Fibroblast of mammary gland (primary cell): ENCODE measurements at places on chromosomes 5 and 9.

DNA sequence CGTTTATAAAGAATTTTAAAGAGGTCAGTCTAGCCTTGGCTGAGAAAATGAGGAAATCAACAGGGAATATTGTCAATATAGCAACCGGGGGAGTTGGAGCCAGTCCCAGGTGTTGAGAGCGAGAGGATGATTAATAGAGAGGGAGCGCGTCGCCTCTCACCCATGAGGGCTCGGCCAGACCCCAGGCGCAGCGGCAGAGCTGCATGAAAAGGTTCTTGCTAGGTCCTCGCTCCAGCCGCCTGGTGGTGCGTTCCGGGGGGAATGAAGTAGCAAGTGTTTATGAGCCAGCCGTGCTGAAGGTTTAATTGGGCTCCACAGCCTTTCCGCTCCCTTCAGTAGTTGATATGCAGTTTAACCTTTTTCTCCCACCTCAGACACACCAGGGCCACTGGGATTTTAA lies 167.3 kb upstream of the IRX1 start:
- DNase-seq: no peak

DNA sequence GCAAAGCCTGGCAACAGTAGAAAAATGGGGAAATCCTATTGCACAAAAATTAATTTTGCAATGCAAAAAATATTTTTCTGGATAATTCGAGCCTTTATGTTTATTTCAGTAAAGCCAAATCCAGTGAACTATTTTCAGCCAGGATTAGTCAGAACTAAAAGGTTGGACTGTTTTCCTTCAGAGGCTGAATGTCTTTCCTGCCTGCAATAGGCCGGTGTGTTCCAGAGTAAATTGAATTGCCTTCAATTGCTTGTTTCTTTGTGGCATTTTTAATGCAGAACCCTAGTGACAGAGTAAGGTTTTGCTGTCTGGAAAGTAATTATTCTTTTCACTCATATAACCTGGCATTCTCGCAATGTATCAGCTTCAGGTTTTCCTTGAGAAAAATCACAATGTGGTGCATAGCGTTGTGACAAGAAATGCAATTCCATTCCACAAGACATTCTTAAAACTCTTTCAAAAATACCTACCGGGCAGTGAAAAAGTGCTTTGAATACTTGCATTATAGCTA lies 183.7 kb downstream of the GLIS3 start:
- peak; percentile 38 for DNase-seq

GRCh38 chr9:87573841-87574342 lies 76.2 kb downstream of the DAPK1 start:
- no peak for DNase-seq

GRCh38 chr9:24961762-24962161 lies 416.1 kb upstream of the IZUMO3 start:
- DNase-seq: no peak

- no peak for DNase-seq
These were observed 341.8 kb upstream of the SMARCA2 start for GRCh38 chr9:1673300-1673699.

DNA sequence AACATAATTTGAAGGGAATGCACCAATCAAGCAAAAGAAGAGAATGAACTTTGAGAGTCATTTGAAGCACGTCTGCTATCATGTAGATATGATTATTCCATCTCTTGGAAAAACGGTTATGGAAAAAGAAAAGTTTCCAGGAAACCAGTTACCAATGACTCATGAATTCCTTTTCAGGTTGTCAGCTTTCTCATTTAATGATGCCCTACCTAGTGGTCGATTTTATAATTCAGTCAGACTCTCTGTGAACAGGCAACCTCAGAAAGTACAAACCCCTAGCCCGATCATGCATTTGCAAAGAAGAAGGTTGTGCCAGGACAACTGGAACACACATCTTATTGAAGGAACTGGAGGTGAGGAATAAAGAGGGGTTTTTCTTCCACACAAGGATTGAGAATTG lies 355.1 kb upstream of the GRIA1 start:
- DNase-seq: peak; percentile 44

- DNase-seq: peak; percentile 48
These were observed 5.1 kb upstream of the PHYKPL start for GRCh38 chr5:178237431-178238312.

- DNase-seq: no peak
These were observed 578 bp upstream of the TNFAIP8 start for GRCh38 chr5:119355244-119355638.

DNA sequence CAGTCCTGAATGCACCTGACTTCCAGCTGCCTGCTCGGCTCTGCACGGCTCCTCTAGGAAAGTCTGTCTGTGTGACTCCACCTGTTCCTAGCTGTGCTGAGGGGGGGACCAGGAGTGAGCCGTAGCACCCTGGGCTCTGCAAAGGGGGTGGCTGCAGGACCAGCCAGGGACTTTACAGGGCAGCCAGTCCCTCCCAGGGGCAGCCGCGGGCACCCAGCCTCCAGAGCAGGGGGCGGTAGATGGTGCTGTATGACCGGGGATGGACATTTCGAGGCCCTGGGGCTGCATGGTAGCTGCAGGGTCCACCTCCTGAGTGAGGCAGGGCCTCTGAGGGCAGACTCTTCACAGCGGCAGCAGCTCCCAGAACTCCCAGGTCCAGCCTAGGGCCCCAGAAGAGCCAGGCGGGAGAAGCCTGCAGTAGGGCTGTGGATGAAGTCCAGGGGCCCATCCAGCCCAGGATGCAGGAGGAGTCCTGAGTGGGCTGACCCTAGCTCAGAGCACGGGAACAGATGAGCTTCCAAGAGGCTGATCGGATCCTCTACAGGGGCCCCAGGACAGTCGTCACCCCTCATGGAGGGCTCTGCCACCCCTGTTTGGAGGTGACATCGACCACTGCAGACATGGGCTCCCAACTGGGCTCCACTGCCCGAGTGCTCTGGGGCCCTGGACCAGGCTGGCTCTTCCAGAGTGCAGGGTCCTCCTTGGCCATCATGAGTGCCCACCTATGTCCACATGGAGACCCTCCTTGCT lies 105.4 kb downstream of the ZNF354C start:
- no peak for DNase-seq

DNA sequence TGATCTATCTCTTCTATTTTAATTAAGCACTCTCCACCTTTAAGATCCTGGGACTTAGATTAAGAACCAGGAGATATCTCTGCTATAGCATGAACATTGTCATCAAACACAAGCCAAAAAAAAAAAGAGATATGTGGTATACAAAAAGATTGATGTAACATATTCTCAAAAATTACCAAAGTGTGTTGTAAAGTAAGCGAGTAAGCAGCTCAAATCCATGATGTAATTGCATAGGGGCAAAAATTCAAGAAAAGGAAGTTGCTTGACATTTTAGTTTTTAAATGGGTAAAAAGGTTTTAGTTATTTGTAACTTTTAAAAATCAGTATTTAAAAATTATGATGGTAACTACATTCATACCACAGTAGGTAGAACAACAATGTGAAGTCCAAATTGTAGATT lies 40.7 kb downstream of the CNTRL start:
- no peak for DNase-seq

DNA sequence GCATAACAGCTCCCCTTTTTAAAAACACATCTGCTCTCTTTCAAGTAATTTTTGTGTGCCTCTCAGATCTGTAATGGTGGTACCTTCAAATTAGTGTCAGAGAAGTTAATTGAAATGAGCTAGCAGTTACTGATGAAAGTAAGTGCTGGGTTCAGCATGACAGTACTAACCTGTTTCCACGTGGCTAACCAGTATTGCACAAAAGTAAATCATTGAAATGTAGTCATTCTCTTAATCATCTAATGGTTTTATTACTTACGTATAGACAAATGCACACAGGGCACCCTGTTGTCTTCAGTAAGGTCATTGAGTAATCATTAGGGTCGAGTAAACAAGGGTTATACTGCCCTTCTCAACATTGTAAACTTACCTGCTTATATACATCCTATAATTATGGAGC lies 157.8 kb upstream of the PRR16 start:
- peak; percentile 75 for DNase-seq

DNA sequence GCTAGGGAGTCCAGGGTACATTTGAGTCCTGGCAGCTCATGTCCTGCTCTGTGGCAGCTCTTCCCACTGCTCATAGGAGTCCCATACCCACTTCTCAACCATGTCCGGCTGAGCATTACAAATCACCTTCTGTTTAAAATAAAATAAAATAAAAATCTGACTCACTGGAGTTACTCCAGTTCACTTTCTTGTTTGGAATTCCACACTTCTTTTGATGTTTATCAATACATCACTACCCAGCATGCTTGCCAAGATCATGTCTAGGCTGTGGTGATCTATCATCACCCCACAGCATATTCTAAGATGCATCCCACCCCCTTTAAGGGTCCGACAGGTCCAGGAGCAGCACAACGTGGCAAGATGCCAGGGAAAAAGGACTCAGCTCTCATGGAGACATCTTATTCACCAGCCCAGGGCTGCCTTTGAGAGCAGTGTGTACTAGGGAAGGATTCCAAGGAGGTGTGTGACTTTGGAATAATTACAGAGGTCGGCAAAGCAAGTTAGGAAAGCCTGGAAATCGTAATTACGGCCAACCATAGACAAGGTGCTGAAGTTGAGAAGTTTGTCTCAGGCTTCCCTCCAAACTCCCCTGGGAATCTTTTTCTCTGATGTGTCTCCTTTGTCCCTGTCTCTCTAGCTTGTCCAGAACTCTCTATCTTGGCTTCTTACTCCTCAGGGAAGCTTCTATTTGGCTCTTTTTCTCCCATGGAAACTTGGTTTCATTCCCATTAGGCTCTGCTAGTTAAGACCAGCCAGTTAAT lies 111.4 kb upstream of the SLC1A3 start:
- peak; percentile 74 for DNase-seq

DNA sequence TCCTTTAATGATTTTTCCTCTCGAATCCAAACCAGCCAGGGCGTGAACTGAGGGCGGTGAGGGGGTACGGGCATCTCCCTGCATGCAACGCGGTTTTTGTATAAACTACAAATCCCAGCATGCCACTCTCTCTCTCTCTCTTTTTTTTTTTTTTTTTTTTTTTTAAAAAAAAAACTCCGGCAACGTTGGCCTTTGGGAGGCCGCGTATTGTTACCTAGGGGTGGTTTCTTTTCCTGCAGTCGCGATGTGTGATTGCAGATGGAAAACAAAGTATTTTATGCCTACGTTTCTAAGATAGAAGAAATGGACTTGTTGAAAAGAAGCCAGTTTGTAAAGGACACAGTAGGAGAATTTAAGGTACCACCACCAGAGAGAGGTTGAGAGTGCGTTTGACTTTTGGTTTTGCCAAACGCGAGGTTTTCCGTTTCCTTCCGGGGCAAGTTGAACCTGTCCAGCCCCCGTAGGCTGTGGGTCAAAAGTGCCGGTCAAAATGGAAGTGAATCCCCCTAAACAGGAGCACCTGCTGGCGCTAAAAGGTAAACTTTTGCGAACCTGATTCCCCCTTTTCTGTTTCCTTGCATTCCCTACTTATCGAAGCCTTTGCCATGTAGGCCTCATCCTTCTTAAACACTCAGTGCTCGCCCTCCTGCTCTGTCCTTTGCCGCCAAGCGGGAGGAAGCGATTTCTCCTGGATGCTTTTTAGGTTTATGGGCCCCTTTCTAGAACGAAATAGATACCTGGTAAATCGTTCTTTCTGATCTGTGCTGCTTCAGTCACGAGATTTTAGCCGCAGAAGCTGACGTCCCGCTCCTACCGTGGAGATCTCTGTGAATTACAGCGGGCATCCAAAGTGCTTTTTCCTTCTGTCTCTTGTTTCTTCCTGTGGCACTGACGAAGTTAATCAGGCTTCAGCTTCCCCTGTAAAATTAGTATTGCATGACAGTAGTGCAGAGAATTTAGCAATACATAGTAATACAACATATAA lies at the start of the genes SHLD3 and TRAPPC13:
SHLD3 (plus strand) TSS at position 457 of the 985 bp plus-strand sequence. CDS start 4,561 bp downstream, outside the sequence.
TRAPPC13 (plus strand) TSS at position 457 of the 985 bp plus-strand sequence; CDS start at position 491, 34 bp downstream.
- peak; percentile 88 for DNase-seq

DNA sequence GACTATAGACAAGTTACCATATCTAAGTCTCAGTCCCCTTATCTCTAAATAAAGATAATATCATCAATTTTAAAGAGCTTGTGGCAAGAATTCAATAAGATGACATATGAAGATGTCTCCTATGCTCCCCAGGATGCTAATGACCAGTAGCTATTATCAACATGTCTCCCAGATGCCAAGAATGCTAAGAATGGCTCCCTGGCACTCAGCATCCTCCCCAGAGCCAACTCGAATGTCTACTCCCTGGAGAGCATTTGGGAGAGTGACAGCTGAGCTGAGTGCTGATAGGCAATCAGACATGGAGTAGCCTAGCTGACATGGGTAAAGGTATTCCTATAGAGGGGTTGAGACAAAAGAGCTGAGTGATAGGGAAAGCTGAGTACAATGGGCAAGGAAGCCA lies 15.9 kb downstream of the P4HA2 start:
- no peak for DNase-seq

DNA sequence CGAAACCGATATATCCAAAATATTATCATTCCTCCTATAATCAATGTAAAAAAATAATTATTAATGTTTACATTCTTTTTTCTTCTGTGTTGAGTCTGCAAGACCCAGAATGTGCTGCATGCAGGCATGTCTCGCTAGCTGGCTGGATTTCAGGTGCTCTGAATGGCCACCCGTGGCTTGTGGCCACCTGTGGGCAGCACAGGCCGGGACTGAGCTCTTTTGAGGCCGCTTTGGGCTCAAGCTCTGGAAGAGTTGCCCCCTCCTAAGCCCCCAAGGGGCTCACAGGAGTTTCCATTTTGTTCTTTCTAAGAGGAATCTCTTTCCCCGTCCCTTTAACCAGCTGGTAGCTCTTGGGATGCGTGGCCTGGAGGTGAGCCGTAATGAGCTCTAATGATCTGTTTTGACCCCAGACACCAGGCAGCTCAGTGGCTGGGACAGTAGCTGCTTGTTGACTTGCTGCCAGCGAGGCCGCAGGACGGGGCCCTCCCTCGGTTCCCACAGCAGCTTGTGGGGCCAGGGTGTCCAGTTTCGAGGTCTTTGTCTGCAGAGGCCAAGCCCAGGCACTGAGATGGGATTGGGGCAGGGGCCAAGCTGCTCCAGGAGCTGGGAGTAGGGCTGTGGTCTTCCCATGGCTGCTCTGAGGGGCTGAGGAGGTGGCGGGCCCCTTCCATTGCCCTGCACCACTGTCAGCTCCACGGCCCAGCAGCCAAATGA lies 20.8 kb downstream of the ASS1 start:
- DNase-seq: no peak

DNA sequence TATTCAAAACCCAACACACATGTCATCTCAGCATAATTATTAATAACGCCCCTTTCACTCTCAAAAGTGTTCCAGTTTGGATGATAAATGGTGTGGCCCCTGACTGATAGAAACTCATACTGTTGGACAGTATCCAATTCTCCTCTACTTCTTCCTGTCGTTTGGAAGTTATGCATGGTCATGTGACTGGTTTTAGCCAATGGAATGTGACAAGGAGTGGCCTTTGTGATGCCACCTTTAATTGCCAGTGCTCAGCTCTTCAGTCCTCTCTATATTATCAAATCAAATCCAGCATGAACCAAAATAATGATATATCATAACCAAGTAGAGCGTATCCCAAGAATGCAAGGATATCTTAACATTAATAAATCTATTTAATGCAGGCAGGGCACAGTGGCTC lies 117.8 kb upstream of the SPIN1 start:
- DNase-seq: no peak

- peak; percentile 27 for DNase-seq
These were observed 69.8 kb upstream of the CNTLN start for GRCh38 chr9:17065062-17065461.

GRCh38 chr5:35781181-35781790 lies 75.4 kb upstream of the IL7R start:
- no peak for DNase-seq
